ENCODE measurements at places on chromosomes 6 and 20.

GRCh38 chr6:11542863-11543262 lies 5.3 kb downstream of the TMEM170B start:
- no peak for DNase-seq

- no peak for DNase-seq
Measured at GRCh38 chr20:57321142-57321541, 8.5 kb upstream of the SPO11 start.

DNA sequence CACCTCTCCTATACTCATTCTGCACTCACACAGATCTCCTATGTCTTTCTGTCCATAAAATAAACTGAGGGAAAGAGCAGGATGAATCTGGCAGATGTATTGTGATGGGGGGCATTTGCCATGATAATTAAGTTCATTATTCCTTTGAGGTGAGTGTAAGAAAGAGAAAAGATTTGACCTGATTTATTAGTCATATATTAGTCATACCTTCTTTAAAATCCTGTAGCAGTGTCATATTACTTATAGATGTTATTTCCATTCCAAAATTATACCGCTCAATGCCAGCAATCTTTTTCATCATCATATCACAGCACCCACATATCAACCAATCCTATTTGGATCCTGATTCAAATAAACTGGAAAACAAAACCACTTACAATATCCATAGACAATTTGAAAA lies 733.3 kb upstream of the SLC35B3 start:
- no peak for DNase-seq

DNA sequence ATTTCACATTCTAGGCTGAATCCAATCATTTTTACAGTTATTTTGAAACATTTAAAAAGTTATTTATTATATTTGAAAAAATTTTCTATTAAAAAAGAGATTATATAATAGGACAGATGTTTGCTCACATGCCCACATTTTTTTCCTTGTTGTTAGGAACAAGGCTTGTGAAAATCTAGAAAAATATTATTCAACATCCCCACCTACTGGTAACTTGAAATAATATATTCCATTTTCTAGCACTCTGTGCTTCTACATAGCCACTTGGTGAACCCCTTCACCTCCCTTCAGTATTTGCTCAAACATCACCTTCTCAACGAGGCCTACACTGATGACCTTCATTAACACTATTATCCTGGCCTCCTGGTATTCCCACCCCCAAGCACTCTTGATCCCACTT lies 18.3 kb upstream of the GPRC6A start:
- DNase-seq: peak; percentile 39

- no peak for DNase-seq
Measured at GRCh38 chr20:23598481-23598880, 7.2 kb downstream of the CST9 start.

DNA sequence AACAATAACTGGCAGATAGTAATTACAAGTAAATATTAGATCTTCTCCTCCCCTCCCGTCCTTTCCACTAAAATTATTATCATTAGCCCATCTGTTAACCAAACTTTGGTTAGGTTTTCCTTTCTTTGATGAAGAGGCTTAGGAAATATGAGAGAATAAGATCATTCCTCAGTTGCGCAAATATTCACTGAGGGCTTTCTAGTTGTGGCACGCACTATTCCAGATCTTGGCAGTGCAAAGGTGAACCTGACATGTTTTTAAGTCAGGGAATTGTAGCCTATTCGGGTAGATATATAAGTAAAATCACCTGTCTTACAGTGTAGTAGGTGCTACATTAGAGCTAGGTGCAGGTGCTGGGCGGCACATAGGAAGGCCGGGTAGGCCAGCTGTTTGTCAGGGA lies 31.1 kb downstream of the RNF217 start:
- DNase-seq: no peak

- DNase-seq: no peak
Measured at GRCh38 chr6:45728674-45729073, 287.0 kb downstream of the CLIC5 start.

- DNase-seq: no peak
Measured at GRCh38 chr6:72975352-72975752, 249.9 kb downstream of the KHDC1L start.

DNA sequence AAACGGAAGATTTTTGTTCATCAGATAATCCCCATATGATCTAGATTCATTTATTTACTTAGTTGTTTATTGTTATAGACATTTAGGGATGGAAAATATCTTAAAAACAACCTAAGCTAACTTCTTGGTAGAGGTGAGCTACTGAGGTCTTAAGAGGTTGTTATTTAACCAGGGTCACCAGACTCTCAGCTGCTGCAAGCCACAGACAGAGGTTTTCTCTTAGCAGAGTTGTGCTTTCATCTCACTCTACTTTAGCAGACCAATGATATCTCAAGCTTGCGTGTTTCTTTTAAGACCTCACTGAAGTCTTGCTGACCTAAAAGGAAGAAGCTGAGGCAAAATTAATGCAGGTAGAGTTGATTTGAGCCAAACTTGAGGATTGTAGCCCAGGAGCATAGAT lies 43.6 kb downstream of the NCOA7 start:
- DNase-seq: no peak

DNA sequence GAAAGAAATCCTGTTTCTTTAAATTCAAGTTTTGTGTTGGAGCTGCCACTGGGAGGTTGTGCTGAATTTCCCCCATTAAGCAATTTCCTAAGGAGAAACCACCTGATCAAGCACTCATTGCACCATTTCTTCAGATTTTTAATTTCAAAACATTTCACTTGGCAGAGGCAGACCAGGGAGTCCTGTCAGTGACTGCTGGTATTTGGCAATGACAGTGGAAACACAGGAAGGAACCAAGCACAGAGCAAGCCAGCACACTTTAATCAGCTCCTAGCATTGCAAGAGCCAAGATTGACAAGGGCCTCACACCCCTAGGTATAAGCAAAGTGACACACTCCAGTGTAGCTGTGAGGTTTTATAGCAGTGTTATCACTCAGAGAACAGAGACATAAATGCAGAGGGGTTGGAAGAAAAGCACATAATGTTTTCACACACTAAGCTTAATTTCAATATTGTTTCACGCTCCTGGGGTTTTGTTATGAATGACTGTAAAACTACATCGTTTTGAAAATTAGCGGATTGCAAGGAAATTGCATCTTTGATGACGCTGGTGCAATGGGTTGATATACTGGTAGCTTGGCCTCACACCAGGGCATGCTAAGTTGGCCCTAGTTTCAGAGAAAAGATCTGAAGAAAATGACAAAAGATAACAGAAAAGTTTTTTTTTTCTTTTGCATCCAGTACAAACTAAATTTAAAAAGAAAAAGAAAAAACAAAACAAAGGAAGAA lies 768.4 kb downstream of the TFAP2A start:
- no peak for DNase-seq

GRCh38 chr20:24943731-24944130 lies 5.3 kb upstream of the CST7 start:
- no peak for DNase-seq

DNA sequence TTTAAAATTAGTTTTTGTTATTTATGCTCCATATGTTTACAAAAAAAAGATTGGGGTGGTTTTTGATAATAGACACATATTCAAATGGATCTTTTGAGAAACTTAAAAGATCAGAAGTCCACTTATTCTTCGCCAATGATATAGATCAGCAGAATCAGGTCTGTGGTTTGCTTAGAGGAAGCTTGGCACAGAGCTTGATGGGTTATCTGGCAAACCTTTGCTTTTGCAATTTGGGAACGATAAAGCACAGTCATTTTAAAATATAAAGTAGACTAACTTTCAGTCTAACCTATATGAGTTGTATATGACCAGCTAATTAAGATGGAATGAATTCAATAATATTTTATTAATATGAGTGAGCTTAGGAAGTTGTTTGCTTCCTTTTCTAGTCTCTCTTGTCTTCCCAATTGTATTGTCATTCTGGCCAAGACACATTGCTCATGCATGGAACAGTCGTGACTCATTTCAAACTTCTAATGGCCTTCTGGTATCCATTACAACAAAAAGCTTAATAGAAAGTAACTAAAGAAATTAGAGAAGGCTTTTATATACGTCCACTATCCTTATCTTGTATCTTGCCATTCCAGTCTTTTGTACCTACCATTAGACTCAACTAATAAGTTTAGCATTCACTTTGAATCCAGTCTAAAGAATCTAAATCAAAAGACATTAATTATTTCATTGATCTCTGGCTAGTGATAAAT lies 118.7 kb downstream of the TBX18 start:
- peak; percentile 2 for DNase-seq

DNA sequence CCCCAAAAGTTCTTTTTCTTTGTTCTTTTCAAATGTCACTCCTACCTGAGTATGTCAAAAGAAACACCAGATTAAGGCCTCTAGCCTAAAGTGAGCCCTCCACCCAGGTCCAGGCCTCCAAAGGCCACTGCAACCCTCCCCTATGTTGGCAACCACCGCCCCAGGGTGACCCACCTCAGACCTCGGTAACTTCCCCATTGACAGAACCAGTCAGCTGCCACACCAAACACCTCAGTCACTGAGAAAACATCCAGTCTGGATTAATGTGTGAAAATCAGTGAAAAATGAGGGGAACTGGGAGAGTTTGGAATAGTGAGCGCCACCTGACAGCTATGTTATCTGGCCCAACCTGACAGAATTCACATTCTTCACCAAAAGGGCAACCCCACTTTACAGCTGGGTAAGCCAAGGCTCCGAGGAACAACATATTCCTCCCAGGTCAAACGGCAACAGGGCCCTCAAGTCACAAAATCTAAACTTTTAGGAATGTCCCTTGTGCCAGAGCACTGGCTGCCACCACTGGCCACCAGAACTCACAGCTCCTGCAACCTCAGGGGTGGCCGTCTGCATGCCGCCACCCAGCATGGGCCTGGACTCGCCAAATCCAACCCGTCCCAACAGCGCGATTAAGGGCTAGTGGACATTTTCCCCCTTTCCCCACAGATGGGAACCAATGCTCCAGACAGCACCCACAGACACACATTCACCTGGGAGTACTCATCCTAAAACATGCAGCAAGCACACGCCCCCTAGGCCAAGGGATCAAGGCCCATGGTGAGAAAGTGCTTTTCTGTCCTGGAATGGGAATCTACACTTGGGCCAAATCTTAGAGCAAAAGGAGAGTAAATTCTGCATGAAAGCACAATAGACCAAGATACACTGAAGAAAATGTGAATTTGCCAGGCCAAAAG lies 4.8 kb downstream of the TAF4 start:
- no peak for DNase-seq

DNA sequence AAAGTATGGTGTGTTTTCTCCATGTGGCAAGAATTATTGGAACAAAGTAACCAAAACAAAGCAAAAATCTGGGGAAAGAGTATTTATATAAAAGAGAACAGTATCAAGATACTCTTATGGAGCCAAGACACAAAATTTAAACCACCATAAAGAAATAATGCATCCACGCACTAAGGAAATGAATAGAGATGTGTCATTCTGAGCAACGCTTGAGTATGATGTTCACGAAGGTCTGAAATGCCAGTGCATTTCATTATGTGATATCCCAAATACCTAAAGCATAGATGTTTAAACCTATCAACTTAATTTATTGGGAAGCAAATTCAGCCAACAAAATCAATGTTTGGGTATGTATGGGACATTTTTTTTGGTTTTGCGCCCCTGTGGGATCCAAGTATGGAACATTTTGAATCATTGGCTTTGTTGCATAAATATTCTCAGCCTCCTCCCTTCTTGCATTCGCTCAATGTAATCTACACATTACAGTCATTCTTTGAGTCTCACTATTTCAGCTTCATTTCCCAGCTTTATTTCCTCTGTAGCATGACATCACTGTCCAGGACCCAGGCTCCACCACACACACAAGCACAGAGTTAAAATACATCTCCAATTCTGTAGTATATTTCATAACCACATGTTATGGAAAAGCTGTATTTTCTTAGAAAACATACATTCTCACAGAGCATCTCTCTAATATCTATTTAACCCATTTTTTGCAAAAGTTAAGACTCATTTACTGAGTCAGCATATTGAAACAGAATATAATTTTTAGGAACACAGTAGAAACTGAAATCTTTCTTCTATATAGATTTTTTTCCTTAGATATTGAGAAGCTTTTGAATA lies 11.6 kb upstream of the MOXD1 start:
- no peak for DNase-seq

DNA sequence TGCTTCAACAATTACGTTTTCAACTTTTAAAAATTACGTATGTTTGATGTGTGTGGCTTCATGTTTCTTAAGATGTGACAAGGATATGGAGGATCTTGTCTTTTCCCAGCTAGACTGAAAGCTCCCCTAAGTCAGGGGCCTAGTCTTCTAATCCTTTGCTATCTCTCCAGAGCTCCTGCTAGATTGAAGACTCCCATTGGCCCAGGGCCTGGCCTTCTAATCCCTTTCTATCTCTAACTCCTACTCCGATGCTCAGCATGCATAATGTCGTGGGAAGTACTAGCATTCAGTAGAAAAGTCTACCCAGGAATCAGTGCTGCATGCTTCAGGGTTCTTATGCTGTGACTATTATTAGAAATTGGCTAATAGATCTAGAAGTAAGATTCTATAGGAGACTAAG lies 144.8 kb upstream of the SUPT3H start:
- no peak for DNase-seq

DNA sequence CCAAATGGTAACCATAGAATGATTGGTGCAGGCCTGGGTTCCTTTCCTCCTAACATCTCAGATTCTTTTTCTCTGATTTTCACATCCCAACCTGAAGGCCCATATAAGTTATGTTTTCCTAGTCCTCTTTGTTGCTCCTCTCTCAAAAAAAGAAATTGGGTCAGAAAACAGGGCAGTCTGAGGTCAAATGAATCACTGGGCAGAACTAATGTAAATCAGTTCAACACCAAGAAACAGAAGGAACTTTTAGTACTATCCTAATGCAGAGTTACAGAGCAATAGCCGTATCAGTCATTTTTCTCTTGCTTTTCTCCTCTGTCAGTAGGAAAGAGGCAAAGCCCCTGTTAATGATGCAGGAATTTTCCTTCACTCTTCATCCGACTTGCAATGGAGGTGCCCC lies 11.0 kb upstream of the TPD52L1 start:
- no peak for DNase-seq

GRCh38 chr6:119938752-119939151 lies 589.2 kb upstream of the MAN1A1 start:
- no peak for DNase-seq

DNA sequence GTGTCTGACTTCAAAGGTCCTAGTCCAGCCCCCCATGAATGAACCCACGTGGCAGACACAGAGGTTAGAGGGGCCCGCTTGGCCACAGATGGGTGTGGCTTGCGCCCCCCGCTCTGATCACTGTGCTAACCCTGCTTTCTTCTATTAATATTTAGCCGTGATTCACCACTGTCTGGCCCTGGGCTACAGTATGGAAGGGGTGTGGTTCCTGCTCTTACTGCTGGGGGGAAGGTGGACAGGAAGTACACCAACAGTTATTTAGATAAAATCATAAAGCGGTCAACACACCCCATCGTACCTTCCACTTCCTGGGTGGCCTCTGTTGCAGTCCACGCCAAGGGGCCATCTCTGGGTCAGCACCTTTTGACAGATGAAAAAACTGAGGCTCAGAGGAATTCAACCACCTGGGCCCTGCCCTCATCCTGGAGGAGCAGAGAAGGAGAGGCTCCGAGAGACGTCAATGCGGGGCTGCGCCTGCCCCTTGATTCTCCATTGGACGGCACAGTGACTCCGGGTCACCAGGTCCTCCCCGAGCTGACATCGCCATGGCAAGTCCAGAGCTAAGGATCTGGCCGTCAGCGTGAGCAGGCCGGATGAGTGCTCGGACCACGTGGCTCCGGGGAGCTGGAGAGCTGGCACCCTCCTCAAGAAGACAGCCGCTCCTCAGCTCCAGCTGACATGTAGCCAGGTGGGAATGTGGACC lies 206.3 kb downstream of the PREX1 start:
- peak; percentile 79 for DNase-seq

GRCh38 chr6:29619578-29620160 lies 13.3 kb downstream of the GABBR1 start:
- no peak for DNase-seq

- no peak for DNase-seq
Measured at GRCh38 chr6:156068881-156069280, 613.2 kb upstream of the NOX3 start.

GRCh38 chr20:47770935-47771334 lies 14.3 kb downstream of the SULF2 start:
- no peak for DNase-seq

All from SW480 (cell line).